ENCODE measurements at places on chromosomes 4 and X.

DNA sequence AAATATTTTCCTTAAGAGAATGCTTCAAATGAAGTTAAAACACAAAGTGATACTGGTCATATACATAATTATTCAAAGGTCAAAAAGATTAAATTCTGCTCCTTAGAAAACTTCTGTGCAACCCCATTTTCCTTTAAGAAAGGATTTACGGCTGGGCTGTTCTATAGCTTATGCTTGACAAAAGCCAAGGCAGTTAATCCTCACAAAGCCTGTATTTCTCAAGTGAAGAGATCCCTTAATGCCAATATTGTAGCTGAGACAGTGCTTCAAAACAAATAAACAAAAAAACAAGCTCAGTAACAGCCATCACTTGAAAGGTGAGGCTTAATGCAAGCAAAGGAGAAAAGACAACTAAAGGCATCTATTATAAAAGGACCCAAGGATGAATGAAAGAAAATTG, 42.5 kb downstream of the BTC start:
- DNase-seq: no peak

DNA sequence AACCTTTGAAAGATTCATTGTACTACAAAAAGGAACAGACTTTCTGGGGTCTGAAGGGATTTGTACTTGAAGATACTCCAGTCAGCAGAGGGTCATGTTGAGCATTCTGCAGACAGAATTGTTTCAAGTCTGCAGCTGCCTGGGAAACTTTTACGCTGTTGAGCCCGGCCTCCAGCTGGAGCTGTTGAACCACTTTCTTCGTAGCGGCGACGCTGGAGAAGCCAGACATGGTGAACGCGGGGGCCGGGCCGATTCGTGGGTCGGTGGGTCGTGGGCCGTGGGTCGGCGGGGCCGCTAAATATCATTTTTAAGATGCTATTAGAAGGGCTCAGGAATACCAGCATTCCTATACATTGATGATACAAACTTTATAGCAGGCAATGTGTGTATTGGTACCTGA, 12.0 kb upstream of the RTL9 start:
- no peak for DNase-seq

DNA sequence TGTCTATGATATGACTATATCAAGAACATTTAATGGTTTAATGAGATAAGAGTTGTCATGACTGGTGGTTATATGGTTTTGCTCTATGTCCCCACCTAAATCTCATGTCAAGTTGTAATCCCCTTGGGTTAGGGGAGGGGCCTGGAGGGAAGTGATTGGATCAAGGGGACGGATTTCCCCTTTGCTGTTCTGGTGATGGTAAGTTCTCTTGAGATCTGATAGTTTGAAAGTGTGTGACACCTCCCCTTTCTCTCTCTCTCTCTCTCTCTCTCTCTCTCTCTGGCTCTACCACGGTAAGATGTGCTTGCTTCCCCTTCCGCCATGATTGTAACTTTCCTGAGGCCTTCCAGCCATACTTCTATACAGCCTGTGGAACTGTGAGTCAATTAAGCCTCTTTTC, 803.4 kb downstream of the TRIML1 start:
- no peak for DNase-seq

- no peak for DNase-seq
Measured at GRCh38 chr4:188735082-188735481, 595.8 kb downstream of the TRIML1 start.

DNA sequence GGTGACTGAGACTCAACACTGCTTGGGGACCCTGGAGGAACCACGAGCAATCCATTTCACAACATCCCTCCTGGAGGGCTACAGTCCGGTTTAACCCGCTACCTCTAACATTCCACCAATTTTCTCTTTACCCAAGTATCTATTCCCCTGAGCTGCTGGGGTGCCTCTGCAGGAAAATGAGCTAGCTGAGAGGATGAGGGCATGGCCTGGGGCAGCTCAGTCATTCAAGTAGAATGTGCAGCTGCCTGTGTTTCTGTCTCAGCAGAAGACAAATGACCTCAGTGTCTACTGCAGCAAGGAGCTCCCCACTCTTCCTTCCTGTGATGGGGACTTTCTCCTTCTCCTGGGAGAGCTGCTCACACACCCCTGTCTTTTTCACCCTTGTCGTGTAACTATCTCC, 120.8 kb downstream of the ZNF518B start:
- DNase-seq: no peak

GRCh38 chrX:118212817-118213183, 96.2 kb upstream of the KLHL13 start:
- DNase-seq: peak; percentile 69

DNA sequence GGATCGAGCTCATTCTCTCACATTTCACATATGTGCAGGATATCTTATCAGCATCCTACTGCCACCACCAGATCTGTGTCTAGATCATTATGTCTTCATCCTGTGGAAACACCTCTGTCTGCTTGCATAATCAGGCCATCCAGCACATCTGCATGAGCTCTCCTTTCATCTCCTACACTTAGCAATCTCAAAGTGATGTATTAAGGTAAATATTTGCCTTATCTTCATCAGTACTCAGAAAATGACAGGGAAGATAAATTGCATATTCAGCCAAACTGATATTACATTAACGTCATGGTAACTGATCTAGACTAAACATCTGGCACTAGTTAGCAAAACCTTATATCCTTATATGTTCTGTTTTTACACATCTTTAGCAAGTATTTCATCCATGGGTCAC, 207.3 kb upstream of the PABPC4L start:
- DNase-seq: no peak

DNA sequence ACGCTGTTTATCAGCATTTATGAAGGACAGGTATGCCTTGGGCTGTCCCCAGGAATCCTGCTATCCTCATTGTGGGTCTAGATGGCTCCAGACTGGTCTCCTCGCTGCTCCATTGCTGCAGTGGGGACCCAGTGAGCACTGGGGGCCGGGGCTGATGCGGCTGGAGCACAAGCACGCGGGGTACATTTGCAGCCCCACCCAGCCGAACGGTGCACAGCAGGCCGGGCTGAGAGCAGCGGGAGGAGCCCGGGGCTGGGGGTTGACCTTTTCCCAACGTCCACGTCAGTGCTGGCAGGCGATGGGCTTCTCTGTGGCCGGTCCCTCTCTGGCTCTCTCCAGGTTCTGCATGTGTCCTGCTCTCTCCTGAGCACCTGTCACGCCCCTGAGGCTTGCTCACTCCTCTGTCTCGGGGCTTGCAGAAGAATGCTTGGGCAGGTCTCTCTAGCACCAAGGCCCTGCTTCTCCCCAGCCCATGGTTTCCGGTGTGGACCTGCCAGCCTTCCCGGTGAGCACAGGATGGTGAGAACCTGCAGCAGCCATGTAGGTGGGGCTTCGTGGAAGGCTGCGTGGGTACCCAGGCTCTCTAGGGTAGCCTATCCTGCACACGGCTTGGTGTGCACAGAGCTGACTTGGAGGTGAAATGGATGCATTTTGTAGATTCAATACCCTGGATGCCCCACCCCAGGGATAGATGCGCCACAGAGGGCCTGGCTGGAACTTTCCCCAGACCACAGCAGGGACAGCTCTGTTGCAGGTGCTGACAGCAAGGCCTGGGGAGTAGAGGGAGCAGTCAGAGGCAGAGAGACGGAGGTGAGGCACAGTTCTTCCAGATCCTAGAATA, 89.1 kb upstream of the ADRA2C start:
- DNase-seq: no peak
